ENCODE measurements at places on chromosomes 7 and 10.

GRCh38 chr7:23615331-23615730, 18.1 kb downstream of the CCDC126 start:
- DNase-seq: no peak

GRCh38 chr7:91383053-91383904, 119.0 kb downstream of the FZD1 start:
- DNase-seq: no peak

DNA sequence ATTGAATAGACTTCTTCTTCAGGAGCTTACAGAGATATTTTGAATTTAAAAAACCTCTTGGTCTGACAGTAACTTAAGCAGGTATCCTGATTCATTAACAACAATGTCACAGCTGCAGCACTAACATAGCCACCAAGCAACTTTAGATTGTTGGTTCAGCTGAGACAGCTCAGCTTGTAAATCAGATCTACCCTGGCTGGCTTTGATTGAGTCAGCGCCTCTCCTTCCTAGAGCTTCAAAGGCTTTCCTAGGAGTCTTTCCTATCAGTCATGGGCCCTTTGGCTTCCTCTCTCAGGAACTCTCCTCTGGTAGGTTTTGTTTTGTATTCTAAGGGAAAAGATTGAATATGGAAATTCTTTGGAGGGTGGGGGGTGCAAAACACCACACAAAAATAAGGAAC, 70.7 kb upstream of the STEAP4 start:
- no peak for DNase-seq

DNA sequence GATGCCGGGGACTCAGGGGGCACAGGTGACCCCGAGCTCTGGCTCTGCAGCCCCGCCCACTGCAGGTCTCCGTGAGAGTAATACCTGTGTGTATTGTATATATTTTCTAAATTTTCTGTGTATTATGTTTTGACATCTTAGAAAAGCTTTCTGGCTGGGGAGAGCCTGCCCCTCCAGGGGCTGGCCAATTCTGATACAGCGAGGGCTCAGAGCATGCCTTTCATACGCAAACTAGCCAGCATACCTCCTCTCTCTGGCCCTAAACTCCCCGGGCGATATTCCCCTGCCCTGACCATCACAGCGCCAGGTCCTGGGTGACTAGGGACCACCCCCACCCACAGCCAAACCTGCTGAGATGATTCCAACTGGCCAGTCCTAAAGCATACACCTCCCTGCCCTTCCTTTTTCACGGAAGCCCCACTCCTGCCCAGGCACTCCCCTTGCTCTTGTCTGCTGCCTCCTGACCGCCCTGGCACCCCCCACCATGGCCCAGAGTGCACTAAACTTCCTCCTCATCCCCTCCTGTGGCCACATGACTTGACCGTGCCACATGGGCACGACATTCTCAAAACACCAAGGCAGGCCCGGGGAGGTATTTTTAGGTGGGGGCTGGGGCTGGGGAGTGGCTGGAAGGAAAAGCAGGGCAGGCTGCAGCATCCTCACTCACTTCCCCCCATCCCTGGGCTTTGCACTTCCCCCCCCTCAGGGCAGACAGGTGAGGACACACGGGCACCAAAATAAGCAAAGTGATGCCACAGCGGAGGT, 61.5 kb downstream of the INSIG1 start:
- DNase-seq: no peak

DNA sequence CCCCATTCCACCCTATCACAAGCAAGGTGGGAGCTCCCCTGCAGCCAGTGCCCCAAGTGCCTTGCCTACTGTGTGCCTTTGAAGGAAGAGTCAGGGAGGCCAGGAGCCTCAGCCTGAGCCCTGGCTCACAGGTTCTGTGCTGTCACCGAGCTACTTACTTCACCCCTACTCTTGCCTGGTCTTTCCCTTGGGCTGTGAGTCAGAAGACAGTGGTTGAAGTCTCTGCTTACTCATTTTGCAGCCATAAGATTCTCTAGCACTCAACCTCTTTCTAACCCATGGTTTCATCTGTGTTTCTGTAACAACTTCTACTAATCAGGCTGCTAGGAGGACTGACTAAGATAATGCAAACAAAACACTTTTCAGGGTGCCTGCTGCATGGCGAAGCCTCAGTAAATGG, 114.5 kb downstream of the PLCE1 start:
- DNase-seq: no peak

GRCh38 chr7:95412075-95412474, 15.9 kb upstream of the PON3 start:
- DNase-seq: no peak

DNA sequence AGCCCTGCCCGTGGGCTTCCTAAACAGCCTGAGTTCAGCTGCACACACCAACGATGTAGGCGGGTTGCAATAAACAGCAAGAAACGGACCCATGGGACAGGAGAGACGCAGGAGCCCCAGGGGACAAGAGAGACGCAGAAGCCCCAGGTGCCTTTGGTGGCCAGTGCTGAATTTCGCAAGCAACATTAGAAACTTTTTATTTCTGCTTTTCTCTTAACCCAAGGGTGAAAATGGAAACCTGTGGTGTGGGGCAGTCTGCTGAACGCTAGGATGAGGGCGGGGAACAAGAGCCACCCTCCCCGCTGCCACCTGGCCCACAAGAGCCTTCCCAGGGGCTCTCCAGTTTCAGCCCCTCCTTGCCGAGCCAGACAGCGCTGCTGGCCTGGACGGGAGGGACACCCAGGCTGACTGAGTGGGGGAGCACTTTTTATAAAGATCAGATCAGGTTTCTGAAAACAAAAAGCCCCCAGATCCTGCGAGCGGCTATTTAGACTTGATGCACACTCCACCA, 20.0 kb upstream of the GPR146 start:
- DNase-seq: no peak

- DNase-seq: no peak
Observed at GRCh38 chr10:123890756-123891143, 857 bp downstream of the CPXM2 start.

GRCh38 chr10:1529806-1530413, 207.4 kb downstream of the ADARB2 start:
- no peak for DNase-seq

- no peak for DNase-seq
Observed at GRCh38 chr7:31513790-31514189, at the start of gene ITPRID1. Gene ITPRID1 (plus strand): TSS chr7:31514090. CDS start chr7:31553025, 38,935 bp downstream.

GRCh38 chr10:21100190-21100589, 203.1 kb upstream of the NEBL start:
- DNase-seq: no peak

- no peak for DNase-seq
Observed at GRCh38 chr7:131106681-131107336, 220.9 kb upstream of the MKLN1 start.

DNA sequence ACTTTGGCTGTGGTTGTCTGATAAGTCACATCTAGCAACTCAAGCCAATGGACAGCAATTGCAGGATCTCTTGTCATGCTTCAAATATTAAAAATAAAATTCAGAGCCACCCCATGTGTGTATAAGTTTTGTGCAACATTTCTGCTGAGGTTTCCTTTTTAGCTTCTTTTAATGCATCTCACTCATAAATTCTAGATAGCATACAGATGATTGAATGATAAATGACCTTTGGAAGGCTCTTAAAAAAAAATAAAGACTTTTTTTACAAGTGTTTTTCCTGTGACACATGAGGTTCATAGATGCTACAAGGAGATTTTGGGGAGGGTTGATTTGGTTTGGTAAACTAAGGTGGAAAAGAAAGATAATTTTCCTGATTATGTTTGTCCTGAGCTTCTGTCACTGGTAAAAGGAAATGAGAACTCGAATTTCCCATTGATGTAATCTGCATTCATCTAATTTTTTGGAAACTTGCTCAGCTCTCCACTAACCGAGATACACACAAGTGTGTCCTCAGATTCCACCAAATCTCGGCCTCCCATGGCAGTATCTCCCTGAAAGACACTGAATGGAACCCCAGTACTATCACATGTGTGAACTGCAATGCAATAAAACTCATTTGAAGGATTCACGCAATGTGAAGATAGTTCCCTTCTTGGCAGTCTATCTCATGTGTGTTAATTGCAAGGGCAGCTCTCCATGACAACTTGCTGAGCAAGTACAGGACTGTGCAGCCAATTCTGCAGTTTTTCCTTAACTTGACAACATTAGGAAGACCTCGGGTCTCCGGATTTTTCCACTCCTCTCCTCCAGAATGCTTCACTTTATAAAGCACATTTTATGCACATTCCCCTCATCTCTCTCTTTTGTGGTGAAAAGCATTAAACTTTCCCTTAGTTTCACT, 185.4 kb upstream of the PFKP start:
- DNase-seq: no peak

GRCh38 chr7:74093671-74094223, 10.1 kb downstream of the LIMK1 start:
- no peak for DNase-seq

DNA sequence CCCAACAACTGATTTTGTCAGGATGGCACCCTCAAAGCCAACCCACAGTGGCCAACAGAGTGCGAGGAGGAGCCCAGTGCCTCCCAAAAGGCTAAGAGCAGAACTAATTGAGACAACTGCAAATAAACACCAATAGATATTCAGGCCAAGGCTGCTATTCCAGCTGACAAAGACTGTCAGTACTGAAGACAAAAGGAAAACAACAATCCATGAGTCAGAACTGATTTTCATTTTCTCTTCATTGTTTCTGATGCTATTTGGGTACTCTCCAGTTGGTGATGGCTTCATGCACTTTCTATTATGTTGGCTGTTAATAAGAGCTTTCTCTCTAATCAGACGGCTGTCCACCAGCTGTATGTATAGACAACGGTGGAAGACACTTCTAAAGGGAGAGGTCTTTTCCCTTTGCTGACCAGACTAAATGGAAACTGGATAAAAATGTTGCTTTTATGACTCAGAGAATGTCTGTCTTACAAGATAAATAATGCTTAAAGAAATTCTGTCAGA, 515.9 kb downstream of the PARD3 start:
- DNase-seq: no peak

GRCh38 chr10:13383399-13383761, 35.3 kb upstream of the SEPHS1 start:
- DNase-seq: no peak

DNA sequence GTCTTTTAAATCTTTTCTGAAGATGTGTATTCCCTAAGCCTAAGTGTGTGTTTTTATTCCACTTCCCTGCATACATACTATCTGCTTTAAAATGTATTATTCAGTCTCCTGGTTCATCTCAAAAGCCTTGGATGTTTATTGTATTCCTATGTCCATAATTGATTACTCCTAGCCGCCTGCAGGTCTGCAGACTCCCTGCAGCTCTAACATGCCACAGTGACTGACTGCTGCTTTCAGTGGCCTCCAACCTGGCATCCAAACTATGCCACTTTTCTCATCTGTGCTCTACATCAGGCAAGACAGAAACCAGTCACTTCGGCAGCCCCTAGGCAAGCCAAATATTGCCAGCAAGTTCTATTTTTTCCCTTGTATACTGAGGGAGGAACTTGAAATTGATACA, 81.7 kb downstream of the ABCA13 start:
- DNase-seq: no peak

DNA sequence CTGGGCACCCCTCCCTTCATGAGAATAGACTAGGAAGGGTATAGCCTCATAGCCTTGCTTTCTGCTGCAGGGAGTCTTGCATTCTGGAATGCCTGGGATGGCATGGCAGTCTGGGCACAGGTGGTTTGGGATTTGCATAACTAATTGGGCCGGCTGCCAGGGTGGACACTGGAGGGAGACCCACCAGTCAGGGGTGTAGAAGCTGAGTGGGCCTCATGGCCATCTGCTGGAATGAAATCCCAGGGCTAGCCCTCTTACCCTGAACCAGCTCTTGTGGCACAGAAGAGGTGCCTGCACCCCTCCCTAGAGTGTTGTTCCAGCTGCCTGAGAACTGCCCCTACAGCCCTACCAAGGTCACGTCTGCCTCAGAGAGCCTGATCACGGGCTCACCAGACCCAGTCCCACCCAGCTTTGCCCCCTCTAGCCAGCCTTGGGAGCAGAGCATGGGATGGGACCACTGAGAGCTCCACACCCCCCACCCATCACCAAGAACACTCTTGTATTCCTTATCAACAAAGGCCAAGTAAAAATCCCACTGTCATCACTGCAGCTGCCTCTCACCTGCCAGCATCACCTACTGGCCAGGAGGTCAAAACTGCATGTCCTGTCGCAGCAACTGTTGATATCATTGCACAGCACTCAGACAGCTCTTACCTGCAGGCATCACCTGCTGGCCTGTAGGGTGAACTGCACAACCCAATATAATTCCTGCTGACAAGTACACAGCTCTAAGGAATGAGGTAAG, 148.9 kb downstream of the ZEB1 start:
- DNase-seq: no peak

GRCh38 chr10:100531761-100532160, 2.1 kb upstream of the NDUFB8 start:
- DNase-seq: no peak

- no peak for DNase-seq
Observed at GRCh38 chr10:77855404-77856155, 71.0 kb downstream of the DLG5 start.

GRCh38 chr10:71633920-71634319, 85.7 kb downstream of the C10orf105 start:
- no peak for DNase-seq

- DNase-seq: peak; percentile 55
Observed at GRCh38 chr7:55641811-55642210, 69.5 kb upstream of the VOPP1 start.

DNA sequence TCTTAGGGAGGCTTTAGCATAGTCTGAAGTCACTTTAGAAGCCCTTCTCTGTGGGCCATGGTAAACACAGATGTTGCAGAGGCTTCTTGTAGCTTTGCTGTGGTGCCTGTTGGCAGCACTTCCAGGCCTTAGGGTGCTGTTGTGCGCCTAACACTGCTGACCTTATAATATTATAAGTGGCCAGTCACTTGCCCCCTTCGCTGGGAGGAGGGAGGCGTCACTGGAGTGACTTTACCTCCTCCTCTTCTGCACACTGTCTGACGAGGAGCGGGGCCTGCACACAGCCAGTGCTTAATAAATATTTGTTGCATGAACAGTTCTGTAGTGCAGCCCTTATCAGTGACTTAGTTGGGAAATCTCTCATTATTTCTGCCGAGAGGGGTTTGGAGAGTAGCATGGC, 63.3 kb downstream of the WDR37 start:
- no peak for DNase-seq

- no peak for DNase-seq
Observed at GRCh38 chr10:132912713-132913558, 29.4 kb downstream of the CFAP46 start.

- no peak for DNase-seq
Observed at GRCh38 chr10:80487791-80488538, 33.9 kb downstream of the TSPAN14 start.

- DNase-seq: no peak
Observed at GRCh38 chr7:116524609-116525297, at the start of gene CAV1. Gene CAV1 (plus strand): TSS chr7:116525036. CDS start chr7:116525063, 27 bp downstream.

- no peak for DNase-seq
Observed at GRCh38 chr10:82683945-82684344, 809.0 kb downstream of the NRG3 start.

Data from Jurkat, Clone E6-1 (cell line).